Pancreas (tissue), 10 donors: ENCODE measurements at places on chromosomes 4 and X.

GRCh38 chr4:5722328-5722727, 11.3 kb downstream of the EVC start:
- no peaks in the 10 kb centered on the region for H3K36me3 ChIP-seq
- no peaks in the 10 kb centered on the region for H3K27me3 ChIP-seq
- peak; percentile 26 for DNase-seq
- H3K4me1 ChIP-seq: peaks cover 3% of the 10 kb centered on the region

- H3K27ac ChIP-seq: no peak overlapping the region
- no peak overlapping the region for H3K4me3 ChIP-seq
- no peaks in the 10 kb centered on the region for H3K27me3 ChIP-seq
- H3K36me3 ChIP-seq: no peaks in the 10 kb centered on the region
- H3K4me1 ChIP-seq: no peaks in the 10 kb centered on the region
These were observed 65.6 kb downstream of the DCAF8L1 start for GRCh38 chrX:27915617-27916016.

DNA sequence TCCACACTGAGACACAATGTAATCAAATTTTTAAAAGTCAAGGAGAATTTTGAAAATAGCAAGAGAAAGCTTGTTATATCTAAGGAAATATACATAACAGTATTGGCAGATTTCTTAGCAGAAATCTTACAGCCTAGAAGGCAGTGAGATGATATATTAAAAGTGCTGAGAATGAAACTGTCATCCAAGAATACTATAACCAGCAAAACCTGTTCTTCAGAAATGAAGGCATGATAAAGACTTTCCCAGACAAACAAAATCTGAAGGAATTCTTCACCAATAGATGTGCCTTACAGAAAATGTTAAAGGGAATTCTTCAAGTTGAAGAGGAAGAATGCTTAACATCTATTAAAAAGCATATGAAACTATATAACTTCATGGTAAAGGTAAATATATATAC, 73.6 kb downstream of the CPEB2 start:
- H3K4me1 ChIP-seq: no peaks in the 10 kb centered on the region
- H3K27ac ChIP-seq: no peak overlapping the region
- no peak for DNase-seq
- H3K36me3 ChIP-seq: no peaks in the 10 kb centered on the region

- no peaks in the 10 kb centered on the region for H3K36me3 ChIP-seq
- no peaks in the 10 kb centered on the region for H3K4me1 ChIP-seq
- no peaks in the 10 kb centered on the region for H3K27me3 ChIP-seq
- H3K27ac ChIP-seq: no peak overlapping the region
These were observed 8.6 kb downstream of the MAGEA4 start for GRCh38 chrX:151921292-151921691.

- DNase-seq: no peak
- H3K4me3 ChIP-seq: no peak overlapping the region
- no peak overlapping the region for H3K27ac ChIP-seq
These were observed 24.7 kb upstream of the PRPS1 start for GRCh38 chrX:107603429-107604159.

DNA sequence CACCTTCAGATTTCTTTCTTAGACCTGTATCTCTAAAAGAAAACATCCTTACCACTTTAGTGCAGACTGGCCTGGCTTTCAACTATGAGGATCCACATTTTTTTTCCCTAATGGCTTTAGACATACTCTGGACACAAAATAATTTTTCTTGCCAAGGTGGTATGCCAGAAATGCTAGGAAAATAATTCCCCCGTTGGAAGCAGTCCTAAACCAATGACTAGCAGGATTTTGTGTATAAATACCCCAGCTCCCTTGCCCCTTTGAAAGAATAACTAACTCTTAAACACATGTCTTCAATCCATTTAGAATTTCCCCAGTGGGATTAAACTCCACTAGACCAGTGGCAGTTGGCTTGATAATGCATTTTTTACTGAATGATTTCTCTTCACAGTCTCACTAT, 500.5 kb upstream of the FTHL17 start:
- DNase-seq: no peak
- H3K27ac ChIP-seq: no peak overlapping the region
- H3K36me3 ChIP-seq: no peaks in the 10 kb centered on the region
- no peak overlapping the region for H3K4me3 ChIP-seq
- peaks cover 3% of the 10 kb centered on the region for H3K27me3 ChIP-seq
